ENCODE measurements at places on chromosomes 13 and 19. TPM values are rescaled to one million over a fixed set of nuclear protein-coding genes. Genes with fewer than 3 reads are reported as not detected.

IL4I1 gene
- total RNA-seq, result 9.3 TPM

FAM98C gene
- 24.7 TPM for total RNA-seq

ANO8 gene
- 5.9 TPM for total RNA-seq

ERICH6B gene
- not detected for total RNA-seq

CALR3 gene
- not detected for total RNA-seq

FCER2 gene
- total RNA-seq, result not detected

SSC5D gene
- total RNA-seq, result 2.1 TPM

RB1 gene
- 45.8 TPM for total RNA-seq

KLC3 gene
- total RNA-seq, result not detected

SLC10A2 gene
- total RNA-seq, result not detected

ZNF682 gene
- 2.4 TPM for total RNA-seq

PRR22 gene
- 1.9 TPM for total RNA-seq

MATK gene
- 2.9 TPM for total RNA-seq

LRP3 gene
- total RNA-seq, result 40.3 TPM

PLPP2 gene
- not detected for total RNA-seq

DAND5 gene
- not detected for total RNA-seq

SIGLEC5 gene
- total RNA-seq, result 3.0 TPM

SHD gene
- not detected for total RNA-seq

CKM gene
- total RNA-seq, result not detected

MED4 gene
- total RNA-seq, result 40.4 TPM

ZNF880 gene
- total RNA-seq, result 12.7 TPM

COL4A1 gene
- 989 TPM for total RNA-seq

CEACAM21 gene
- 3.1 TPM for total RNA-seq

SIAH3 gene
- not detected for total RNA-seq

GJB2 gene
- total RNA-seq, result not detected

IRGC gene
- total RNA-seq, result not detected

POU4F1 gene
- total RNA-seq, result not detected

LRRC63 gene
- 0.38 TPM for total RNA-seq

CRLF1 gene
- total RNA-seq, result 117 TPM

ZNF506 gene
- 39.0 TPM for total RNA-seq

MEX3D gene
- 7.9 TPM for total RNA-seq

LIM2 gene
- not detected for total RNA-seq

SNRPD2 gene
- total RNA-seq, result 157 TPM

ZNF599 gene
- 4.1 TPM for total RNA-seq

ICAM5 gene
- total RNA-seq, result 0.16 TPM

C13orf42 gene
- not detected for total RNA-seq

CGB7 gene
- not detected for total RNA-seq

FAM83E gene
- not detected for total RNA-seq

GIPR gene
- total RNA-seq, result 1.3 TPM

AKAP8 gene
- 30.9 TPM for total RNA-seq

PDE4A gene
- total RNA-seq, result 26.6 TPM

ZSCAN1 gene
- total RNA-seq, result not detected

Measured in subcutaneous adipose tissue (tissue), 4 donors.